Muscle of arm (tissue), 14 donors: ENCODE measurements at places on chromosomes 11 and 22. TPM values are rescaled to one million over a fixed set of nuclear protein-coding genes. Genes with fewer than 3 reads are reported as not detected.
A peak's percentile ranks its signal among the peaks of the same experiment; 100 is the strongest.

The EWSR1 gene
- not detected for polyA plus RNA-seq

The HSCB gene
- 20.2 TPM for polyA plus RNA-seq

The HEPHL1 gene
- polyA plus RNA-seq = not detected

The TPBGL gene
- polyA plus RNA-seq = not detected

The SPI1 gene
- 4.7 TPM for polyA plus RNA-seq

The MRPL40 gene
- polyA plus RNA-seq = 34.2 TPM

The ENTHD1 gene
- polyA plus RNA-seq = not detected

The CD3E gene
- polyA plus RNA-seq = 0.32 TPM

- no peak for DNase-seq
Observed at GRCh38 chr11:123132881-123133280, 62.2 kb downstream of the CLMP start.

- DNase-seq = peak; percentile 84
Observed at GRCh38 chr22:41403532-41404318, 22.0 kb downstream of the TEF start.

GRCh38 chr11:111407652-111408051 lies 28.6 kb upstream of the POU2AF1 start:
- DNase-seq = no peak

DNA sequence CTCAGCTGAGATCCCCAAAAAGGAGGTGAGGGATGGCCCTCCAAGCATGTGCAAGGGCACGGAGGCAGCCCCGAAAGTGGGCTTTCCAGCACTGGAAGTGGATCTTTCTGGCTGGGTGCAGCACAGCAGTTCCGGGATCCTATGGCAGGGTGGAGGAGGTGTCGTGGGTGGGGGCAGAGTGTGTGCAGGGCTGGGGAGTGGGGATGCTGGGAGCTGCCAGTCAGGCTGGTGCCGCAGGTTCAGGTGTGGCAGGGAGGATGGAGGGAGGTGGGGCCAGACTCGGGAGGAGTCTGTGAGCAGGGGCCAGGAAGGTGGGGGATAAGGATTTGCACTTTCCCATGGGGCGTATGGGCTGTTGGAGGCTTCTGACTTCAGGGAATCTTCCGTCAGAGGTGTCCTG lies 60.2 kb downstream of the CACNA1I start:
- DNase-seq = no peak

- peak; percentile 27 for DNase-seq
Observed at GRCh38 chr11:91394727-91395414, 829.7 kb upstream of the FAT3 start.

DNA sequence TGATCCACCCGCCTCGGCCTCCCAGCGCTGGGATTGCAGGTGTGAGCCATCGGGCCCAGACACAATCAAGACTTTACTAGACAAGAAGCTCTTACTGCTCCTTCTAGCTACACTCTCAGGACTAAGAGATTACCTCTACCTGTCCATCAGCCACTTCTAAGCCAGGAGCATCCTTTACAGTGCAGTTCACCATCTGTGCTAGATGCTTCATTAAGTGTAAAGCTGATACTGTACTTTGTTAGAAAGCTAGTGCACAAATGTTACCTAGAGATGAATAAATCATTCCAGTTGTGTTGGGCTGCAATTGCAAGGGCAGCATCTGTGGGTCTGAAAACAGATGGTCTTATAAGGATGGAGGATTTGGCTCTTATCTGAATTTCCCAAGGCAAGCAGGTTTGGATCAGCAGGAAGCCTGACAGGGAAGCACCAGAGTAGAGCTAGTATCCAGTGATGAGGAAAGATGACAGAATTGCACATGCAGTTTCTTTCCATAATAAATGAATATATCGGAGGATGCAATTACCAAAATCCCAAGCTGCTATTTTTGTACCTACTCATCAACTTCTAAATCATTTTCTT lies 58.3 kb downstream of the FAM168A start:
- DNase-seq = no peak

DNA sequence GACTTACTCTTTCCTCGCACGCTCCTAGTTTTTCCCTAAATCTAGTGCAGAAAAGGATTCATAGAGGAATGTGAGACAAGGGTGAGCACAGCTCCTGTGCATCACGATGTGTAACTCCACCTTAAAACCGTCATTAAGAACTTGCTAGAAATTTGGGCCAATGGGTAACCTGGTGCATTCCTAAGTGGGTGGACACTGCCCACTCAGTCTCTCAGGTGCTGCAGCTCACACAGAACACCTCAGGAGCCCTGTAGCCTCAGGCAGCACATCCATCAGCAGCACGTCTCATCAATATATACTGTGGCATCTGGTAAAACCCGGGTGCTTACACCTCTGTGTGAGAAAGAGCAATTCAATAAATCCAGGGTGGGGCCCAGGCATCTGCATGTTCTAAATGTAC lies 12.4 kb downstream of the POU2AF3 start:
- no peak for DNase-seq

DNA sequence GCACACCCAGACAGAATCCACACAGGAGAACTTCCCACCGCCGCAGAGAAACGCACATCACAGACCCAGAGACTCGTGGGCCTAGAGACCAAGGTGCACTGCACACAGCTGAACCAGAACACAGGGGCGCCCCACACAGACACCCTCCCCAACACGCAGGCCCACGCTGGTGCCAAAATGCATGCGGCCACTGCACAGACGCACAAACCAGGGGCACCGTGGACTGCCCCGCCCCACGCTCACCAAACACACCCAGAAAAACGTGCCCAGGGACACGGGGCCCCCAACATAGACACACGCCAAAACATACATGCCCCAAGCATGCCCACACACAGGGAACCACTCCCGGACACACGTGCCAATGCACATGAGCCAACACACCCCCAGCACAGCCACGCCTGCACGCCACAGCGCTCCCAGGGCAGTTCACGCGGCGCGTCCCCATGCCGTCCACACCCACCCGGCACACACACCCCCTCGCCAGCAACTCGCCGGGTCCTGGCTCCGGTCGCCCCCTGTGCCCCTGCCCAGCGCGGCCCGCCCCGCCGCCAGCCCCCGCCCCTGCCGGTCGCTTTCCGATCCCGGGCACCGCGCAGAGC lies 7.8 kb downstream of the ELFN2 start:
- DNase-seq = no peak

DNA sequence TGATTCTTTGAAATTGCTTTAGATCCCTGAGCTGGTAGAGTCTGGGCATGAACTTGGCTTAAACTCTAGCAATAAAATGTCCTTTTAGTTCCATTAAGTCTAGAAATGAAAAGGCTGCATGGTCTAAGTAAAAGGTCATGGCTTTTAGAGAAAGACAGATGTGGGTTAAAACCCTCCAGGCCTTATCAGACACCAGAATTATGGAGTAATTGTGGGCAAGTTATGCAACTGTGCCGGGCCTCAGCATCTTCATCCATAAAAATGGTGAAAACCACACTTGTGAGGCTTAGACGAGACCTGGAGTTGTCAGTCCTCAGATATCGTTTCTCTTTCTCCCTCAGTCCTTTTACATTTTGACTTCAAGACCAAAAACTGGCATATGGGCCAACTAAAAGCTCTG lies 597.9 kb upstream of the KIRREL3 start:
- DNase-seq = no peak

DNA sequence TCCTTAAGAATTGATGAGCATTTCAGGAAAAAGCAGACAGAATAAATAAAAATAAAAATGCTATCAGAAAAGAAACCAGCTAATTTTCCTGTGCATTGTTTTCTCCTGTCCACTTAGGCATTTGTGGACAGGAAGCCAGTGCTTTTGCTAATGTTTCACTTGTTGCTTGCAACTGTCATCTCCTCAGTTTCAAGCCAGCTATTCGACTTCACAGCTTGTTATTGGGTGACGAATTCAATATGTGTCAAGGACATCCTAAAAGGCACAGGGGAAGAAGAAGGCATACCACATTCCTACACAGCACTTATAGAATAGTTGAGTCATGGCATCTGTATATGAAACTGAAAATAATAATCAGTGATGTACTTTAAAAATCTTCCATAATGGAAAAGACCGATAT lies 530.6 kb upstream of the KIRREL3 start:
- no peak for DNase-seq

DNA sequence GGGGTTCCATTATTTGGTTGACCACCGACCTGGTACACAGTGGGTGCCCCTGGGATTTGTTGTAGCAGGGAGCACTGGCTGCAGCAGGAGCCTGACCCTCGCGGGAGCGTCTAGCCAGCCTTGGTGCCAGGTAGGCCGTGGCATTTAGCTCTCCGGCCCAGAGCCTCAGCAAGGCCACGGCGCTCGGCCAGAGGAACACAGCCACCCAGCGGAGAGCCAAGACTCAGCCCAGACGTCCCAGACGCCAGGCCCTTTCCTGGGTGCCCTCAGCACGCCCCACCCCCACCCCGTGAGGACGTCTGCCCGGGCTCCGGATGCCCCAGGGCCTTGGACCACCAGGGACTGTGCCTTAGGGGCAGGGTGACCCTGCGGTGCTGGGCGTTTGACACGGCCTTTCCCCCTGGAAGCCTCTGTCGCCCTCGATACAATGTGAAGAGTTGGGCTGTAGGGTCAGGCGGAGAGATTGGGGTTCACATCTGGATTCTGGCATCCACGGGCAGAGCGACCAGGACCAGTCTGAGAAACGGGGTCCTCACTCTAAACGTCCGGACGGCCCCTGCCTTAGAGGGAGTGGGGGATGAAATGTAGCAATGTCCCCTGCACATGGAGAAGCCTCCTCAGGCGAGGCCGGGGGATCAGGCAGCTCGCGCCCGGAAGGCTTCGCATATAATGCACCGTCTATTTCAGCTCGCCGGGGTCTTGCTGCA lies 99.2 kb upstream of the FGF3 start:
- no peak for DNase-seq

- DNase-seq = no peak
Observed at GRCh38 chr11:71502871-71503435, 24.1 kb upstream of the KRTAP5-7 start.

DNA sequence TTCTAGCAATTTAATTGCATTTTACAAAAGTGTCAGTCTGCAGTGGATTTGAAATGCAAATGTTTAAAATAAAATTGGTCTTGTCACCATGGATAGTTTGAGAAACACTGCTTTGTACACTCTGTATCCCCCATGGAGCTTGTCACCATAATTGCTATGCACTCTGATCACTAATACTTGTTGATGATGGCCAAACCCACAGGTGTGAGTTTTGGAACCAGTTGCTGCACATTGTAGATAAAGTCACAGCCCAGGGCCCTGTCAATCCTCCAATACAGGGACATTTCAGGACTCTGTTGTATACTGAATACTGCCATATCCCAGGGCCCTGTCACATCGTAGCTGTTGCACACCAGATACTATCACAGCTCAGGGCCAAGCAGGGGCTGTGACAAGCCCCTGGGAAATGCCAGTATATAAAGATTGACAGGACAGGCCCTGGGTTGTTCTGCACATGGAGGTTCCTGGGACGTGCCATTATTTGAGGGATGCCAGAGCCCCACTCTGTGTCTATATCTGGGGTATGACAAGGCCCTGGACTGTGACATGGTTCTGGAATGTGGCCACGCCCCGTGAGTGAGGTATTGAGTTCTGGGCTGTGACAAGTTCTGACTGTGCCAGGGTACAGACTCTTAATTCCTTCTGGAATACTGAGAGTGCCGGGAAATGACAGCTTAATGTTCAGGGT lies 27.9 kb upstream of the SMPD1 start:
- no peak for DNase-seq

DNA sequence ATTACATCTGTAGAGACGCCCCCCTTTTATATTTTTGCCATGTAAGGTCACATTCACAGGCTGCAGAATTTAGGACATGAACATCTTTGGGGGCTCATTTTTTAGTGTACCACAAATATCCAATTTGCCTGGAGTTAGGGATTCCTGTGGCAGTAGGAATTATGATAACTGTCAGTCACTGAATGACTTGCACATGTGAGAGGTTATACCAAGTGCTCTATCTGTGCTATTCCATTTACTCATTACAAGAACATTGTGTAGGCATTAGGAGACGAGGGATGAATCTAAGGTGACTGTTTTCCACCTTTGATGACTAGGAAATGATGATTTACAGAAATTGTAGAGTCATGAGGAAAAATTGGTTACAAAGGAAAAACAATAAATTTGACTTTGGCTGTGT lies 79.3 kb downstream of the LIF start:
- DNase-seq = no peak

DNA sequence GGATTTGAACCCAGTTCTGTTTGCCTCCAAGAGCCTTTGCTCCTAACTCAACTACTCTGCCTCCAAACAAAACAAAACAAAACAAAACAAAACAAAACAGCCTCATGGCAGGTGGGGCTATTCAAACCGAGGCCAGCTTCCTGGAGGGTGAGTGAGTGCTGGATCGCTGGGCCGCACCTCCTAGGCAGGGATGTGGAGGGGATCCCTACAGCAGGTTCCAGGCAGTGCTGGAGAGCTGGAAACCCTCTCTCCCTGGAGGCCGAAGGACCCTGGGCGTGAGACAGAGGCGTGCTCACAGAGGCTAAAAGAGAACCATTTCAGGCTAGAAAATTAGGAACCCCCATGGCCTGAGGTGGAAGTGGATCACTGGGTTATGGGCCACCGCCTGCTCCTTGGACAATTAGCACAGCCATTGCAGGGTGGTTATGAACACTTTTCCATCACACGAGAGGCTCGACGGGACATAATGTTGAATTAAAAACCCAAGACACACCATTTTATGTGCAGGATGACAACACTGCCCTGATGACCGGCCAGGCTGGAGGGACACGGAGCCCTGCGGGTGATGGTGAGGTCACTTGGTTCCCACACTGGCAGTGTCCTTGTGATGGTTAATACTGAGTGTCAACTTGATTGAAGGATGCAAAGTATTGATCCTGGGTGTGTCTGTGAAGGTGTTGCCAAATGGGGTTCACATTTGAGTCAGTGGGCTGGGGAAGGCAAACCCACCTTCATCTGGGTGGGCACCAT lies 35.2 kb downstream of the SHISAL1 start:
- no peak for DNase-seq

- DNase-seq = no peak
Observed at GRCh38 chr11:128898580-128899344, 7.6 kb downstream of the KCNJ5 start.

DNA sequence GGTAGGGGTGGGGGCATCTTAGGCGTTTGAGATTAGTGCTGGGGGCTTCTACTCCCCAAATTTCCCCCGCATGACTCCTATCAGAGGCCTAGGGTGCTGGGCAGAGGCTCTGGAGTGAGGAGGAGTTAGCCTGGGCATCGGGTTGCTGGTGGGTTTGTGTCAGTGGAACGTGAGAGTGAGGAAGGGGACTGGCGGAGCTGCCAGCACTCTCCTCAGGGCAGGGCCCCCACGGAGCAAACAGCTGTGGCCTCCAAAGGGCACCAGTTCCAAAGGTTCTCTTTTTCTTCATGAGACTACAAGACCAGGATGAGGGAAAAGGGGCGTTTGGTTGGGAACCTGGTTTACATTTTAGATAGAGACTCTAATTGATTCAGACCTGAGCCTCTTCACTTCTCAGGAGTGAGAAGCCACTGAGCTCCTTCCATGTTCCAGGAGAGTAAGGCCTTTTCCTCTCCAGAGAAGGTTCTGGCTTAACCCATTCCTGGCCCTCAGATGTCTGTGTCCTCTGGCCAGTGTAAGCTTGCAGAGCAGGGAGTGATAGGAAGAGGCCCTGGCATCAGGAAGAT lies 35.6 kb upstream of the CDON start:
- DNase-seq = no peak
